Neural crest cell (in vitro differentiated cells): ENCODE measurements at places on chromosomes 11 and 22. TPM values are rescaled to one million over a fixed set of nuclear protein-coding genes. Genes with fewer than 3 reads are reported as not detected.

OR6A2 gene
- total RNA-seq: 0.20 and 0.21 TPM in 2 replicates

HSD17B12 gene
- 111 and 116 TPM in 2 replicates for total RNA-seq

ADM2 gene
- 1.7 TPM in 2 replicates for total RNA-seq

C22orf15 gene
- 0.41 and 0.79 TPM in 2 replicates for total RNA-seq

CRYBB1 gene
- total RNA-seq: not detected in 2 replicates

ARHGEF17 gene
- 51.3 and 55.7 TPM in 2 replicates for total RNA-seq

NPTXR gene
- total RNA-seq: 9.3 and 9.4 TPM in 2 replicates

NCF4 gene
- not detected in 2 replicates for total RNA-seq

TSSK2 gene
- not detected in 2 replicates for total RNA-seq

LIPT2 gene
- total RNA-seq: 8.6 and 9.6 TPM in 2 replicates
